ENCODE measurements at places on chromosomes 3 and 15.

DNA sequence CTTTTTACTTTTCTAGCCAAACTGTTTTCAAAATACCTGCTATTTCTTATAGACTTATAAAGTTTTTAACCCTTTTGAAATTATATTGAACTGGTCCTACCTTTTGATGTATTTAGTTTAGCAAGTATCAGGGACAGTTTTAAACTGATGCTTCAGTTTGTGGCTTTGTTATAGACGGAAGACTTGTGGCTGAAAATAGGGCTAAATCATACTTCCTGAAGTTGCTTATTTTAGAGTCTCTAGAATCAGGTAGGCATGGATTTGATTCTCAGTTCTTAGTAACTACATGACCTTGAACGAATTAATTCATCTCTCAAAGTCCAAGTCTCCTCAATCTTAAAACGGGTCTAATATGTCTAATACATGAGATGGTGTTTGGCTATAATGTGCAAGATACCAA is 322.8 kb downstream of the RAP2B start:
- DNase-seq, result no peak

- DNase-seq, result peak; percentile 53
Measured at GRCh38 chr3:185216607-185216958, 37.3 kb downstream of the EHHADH start.

DNA sequence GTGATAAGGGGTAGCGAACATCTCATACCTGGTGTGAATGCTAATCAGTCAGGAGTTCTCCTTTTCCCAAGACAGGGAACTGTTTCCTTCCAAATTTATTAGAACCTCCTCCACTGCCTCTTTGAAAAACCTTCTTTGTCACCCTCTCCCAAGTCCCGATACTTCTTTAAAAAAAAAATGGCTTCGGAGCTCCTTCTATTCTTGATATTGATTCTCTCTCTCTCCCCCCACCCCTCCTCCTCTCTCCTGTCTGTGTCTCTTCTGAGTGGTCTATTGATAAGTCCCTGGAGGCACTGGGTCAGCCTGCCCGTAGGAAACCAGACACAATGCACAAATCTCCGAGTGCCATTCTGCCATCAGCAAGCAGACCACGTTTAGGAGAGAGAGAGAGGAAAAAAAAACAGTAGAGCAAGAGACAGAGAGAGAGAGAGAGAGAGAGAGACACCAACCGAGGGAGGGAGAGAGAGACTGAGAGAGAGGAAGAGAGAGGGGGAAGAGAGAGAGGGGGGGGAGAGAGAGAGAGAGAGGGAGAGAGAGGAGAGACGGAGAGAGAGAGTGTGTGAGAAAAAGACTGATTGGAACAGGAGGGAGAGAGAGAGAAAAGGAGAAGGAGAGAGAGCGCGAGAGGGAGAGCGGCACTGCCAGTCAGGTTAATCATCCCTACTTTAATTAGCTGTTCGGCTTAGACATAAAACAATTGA is 160.9 kb downstream of the TIGIT start:
- peak; percentile 40 for DNase-seq

DNA sequence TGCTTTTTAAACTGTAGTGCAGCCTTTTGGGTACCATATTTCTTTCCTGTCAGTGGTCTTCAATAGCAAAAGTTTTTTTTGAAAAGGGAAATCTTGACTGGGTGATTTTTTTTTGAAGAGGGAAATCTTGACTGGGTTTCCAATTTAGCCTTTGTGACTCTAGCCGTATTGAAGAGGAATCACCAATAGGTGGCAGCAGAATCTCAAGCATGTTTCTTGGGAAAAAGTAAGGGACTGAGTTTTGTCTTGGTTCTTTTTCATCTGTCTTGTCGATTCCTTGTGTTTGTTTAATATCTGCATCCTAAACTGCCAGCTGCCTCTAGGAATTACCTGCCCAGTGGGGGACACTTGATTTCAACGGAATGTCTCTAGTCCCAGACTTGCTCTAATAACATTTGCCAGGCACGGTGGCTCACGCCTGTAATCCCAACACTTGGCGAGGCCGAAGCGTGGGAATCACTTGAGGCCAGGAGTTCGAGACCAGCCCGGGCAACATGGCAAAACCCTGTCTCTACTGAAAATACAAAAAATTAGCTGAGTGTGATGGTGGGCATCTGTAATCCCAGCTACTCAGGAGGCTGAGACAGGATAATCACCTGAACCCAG is 89.2 kb downstream of the RBPMS2 start:
- DNase-seq, result no peak

- no peak for DNase-seq
Measured at GRCh38 chr15:101295607-101296161, 636 bp upstream of the SNRPA1 start.
